Fibroblast of skin of right quadriceps (primary cell): ENCODE measurements at places on chromosomes 3 and 15.

- DNase-seq: no peak
These were observed 63.7 kb downstream of the EDEM1 start for GRCh38 chr3:5251196-5251583.

DNA sequence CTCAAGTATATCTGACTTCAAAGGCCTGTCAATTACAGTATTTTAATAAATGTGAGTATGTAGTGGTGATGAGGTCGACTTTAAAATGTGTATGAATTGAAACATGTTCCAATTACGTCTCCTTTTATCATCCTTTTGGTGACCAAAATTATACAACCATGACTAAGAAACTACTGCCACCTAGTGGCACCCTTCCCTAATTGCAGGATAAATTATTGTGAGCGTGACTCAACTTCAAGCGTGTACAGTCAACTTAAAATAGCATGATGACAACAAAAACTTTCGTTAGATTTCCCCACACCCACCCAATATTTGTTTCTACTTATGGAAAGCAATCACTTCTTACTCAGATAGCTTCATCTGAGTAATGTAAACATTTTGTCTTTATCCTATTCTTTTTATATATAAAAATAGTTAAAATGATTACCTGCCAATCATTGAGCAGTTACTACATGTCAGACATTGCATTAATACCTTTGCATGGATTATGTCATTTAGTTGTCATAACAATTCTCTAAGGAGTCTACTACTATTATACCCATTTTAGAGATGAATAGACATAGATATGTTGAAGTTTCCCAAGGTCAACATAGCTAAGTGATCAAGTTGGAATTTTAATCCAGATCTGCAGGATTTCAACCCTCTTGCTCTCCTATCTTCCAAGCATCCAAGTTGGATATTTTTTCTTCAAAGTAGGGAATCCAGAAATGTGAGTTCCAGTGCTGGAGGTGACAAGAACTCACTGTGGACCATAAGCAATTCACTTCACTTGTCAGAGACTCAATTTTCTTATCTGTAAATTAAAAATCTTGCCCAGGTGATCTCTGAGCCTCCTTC, 106.0 kb downstream of the MEX3B start:
- DNase-seq: peak; percentile 70

GRCh38 chr3:41365973-41366372, 166.7 kb downstream of the CTNNB1 start:
- DNase-seq: no peak

DNA sequence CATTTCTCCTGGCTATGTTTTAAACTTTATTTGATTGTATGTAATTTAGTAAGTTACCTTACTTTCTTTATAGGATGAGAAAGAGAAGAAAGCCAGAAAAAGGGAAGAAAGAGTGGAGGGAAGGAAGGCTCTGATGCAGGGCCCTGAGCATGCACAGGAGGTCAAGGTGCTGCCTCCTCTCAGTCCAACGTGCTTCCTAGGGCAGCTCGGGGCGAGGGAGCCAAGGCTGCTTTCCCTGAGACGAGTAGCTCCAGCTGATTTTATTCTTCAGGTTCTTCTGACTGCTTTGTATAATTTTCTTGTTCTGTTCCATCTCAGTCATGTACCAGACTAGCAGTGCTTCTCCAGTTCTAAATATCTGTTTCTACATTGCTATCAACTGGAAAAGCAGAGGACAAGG, 3.4 kb downstream of the CORO2B start:
- no peak for DNase-seq

DNA sequence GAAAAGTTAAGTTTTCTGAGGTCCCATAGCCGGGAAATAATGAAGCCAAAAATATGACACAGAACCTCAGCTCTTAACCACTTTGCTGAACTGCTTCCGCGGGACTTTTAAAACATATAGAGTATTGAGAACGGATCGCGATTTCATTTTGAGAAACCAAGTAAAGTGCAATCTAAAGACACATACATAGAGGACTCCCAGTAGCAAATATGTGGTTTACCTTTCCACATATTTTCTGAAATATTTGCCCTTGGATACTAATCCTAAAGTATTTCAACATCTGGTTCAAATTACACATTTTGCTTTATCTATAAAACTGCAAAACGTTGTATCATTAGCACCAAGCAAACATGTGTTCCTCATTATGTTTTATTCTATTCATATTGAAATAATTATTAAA, 776.5 kb downstream of the ROBO2 start:
- peak; percentile 69 for DNase-seq

- DNase-seq: peak; percentile 12
These were observed 20.8 kb downstream of the NBEAL2 start for GRCh38 chr3:47000198-47000815.

DNA sequence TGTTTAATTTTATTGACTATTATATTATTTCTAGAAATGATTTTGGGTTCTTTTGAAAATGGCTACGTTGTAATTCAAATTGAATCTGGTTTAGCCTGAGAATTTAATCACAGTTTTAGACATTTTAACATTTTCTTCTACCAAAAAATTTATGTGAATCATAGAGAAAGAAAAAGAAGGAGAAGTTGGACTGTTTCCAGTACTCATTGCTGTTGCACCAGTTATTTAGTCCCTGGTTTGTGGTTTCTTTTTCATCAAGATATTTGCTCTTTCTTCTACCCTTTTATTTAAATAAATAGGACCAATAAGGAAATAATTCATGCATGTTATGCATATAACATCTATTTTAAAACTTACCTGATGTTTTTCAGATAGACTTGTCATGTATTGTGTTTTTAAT, 1337.1 kb downstream of the ROBO1 start:
- DNase-seq: peak; percentile 28

- peak; percentile 28 for DNase-seq
These were observed 226.9 kb upstream of the MRPL3 start for GRCh38 chr3:131729643-131730017.

DNA sequence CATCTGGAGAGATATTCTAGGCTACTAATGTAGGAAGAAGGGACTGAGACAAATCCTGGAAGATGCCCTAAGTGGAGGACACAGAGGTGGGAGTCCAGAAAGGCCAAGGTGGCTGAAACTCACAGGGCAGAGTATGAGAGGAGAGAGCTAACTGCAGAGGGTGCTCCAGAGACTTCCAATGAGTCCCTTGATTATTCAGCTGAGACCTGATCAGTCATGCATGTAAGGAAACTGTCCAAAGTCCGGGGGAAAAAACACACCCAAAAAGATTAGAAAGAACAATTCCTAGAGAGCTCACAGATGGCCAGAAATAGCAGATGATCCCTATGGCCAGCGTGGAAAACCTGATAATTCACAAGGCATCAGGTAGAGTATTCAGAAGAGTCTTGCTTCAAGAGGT, 18.7 kb upstream of the FOXP1 start:
- DNase-seq: no peak

GRCh38 chr15:70114221-70114620, 16.5 kb upstream of the TLE3 start:
- DNase-seq: peak; percentile 40

- peak; percentile 70 for DNase-seq
These were observed 11.8 kb upstream of the USP3 start for GRCh38 chr15:63492541-63493077.

DNA sequence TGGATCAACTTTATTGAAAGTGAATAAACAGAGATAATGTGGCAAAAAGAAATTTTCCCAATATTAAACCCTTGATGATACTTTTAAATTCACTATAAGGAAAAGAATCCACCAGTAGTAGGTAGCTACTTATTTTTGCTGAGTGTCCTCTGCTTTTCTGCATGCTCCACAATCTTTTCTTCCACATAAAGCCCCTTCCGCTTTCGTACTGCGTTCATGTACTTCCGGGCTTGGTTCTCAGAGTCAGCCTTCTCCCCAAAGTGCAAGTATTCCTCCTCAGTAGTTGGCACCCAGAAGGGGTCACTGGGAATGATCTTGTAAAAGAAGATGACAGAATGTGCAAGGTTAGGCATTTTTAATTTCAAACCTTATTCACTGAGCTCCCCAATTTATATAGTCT, 84.4 kb upstream of the MEX3B start:
- DNase-seq: no peak

- DNase-seq: no peak
These were observed 605.5 kb upstream of the KCNMB2 start for GRCh38 chr3:177930771-177931170.

- DNase-seq: peak; percentile 21
These were observed 867.4 kb downstream of the ROBO1 start for GRCh38 chr3:78900426-78900825.

GRCh38 chr15:96312641-96313335, 17.7 kb upstream of the NR2F2 start:
- DNase-seq: peak; percentile 42

- no peak for DNase-seq
These were observed 846 bp upstream of the POLG start for GRCh38 chr15:89335298-89336041.

DNA sequence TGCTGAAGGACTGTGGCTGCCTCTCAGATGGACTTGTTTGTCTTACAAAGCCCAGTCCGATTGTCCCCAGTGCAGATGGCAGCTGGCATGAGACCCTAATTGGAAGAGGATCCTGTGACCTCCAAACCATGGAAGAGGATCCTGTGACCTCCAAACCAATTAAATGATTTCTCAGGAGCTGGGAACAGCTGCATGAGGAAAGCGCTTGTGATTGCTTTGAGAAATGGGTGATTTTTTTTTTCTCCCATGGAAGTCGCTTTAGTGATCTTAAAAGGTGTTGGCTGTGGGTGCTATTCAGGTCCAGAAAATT, 68.4 kb upstream of the LARS2 start:
- DNase-seq: no peak

DNA sequence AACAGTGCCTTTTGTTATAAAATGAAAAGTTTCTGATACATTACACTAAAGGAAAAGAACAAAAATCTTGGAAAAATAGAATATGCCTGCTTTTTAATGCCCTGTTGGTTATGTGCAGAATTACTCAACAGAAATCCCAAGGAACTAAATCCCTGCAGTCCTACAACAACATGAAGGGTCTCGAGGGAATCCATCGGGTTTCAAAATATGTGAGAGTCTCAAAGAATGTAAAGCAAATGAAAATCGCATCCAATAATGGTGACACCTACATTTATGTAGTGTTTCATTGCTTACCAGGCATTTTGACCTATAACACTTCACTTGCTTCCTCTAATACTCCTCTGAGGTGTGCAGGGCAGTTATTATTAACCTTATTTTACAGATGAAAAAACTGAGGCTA, 411.3 kb downstream of the FOXP1 start:
- peak; percentile 81 for DNase-seq

DNA sequence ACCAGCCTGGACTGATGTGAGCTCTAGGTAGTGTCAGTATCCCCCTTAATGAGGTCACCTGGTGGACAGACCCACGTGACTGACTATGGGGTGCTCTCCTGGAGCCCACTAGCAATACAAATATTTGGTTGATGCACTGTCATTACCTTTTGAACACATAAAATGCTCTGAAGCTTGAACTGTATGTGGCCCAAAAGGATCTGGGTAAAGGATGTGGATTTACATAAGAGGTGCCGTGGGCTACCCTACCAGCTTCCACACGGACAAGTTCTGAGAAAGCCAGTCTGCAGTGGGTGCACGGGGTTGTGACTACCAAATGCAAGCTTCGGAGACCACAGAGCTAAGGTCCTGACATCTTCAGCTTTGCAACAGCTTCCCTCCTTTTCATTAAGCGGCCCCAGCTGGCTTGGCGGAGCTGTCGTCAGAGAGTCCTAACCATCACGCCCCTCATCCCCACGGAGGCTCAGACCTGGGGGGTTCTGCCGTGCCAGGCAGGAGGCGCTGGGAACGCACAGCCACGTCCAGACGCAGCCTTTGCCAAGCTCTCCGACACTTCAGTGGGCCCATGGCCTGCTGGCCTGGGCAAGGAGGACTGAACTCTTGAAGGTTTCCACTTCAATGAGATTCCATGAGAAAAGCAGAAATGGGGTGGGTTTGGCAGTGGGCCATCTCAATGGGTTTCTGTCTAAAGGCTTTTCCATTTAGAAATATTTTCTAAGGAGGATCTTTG, 228.3 kb downstream of the ADAMTS17 start:
- DNase-seq: no peak

DNA sequence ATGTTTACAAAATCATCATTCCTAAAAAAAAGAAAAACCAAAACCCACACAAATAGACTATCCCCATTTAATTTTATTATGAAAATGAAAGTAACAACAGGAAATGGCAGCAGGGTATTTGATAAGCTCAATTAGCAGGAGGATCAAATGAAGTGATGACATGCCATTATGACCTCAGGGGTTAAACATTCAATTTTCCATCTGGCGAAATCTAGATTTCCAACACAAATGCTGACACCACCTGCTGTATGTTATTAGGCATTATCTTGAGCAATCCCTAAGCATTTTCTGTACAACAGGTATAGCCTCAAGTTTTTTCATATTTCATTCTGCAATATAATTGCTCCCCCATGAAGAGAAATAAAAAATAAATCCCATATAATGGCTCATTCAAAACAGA, 57.1 kb downstream of the SHQ1 start:
- no peak for DNase-seq
